ENCODE measurements at places on chromosomes 3 and 15.

GRCh38 chr15:93469994-93470393, 381.0 kb upstream of the RGMA start:
- DNase-seq, result peak; percentile 35

GRCh38 chr15:53159458-53159857, 369.3 kb upstream of the ONECUT1 start:
- DNase-seq, result no peak

DNA sequence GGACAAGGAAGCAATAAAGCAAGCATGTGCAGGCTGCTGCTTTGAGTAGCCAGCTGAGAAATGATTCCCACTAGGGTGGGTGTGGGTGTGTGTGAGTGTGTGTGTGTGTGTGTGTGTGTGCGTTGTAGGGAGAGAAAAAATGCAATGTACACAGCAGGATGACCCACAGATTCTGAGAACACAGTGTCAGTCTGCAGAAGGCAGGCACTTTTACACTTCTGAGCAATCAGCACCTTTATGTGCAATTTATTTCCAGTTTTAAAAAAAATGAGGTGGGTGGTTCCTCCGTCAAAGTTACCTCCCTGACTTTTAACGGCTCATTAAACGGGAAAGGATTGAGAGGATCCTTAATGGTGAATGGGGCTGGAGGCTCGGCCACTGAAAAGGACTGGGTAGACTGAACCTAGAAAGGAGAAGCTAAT, 38.5 kb upstream of the LIPC start:
- no peak for DNase-seq

GRCh38 chr3:10466186-10466585, 39.2 kb downstream of the ATP2B2 start:
- no peak for DNase-seq

- DNase-seq, result no peak
These were observed 264.9 kb downstream of the MEX3B start for GRCh38 chr15:81780966-81781365.

- no peak for DNase-seq
These were observed 121.9 kb upstream of the ARHGEF3 start for GRCh38 chr3:56923526-56924224.

GRCh38 chr3:59186725-59187124, 136.9 kb upstream of the CFAP20DC start:
- no peak for DNase-seq

- no peak for DNase-seq
These were observed 309.6 kb upstream of the SEMA6D start for GRCh38 chr15:47407692-47408091.

DNA sequence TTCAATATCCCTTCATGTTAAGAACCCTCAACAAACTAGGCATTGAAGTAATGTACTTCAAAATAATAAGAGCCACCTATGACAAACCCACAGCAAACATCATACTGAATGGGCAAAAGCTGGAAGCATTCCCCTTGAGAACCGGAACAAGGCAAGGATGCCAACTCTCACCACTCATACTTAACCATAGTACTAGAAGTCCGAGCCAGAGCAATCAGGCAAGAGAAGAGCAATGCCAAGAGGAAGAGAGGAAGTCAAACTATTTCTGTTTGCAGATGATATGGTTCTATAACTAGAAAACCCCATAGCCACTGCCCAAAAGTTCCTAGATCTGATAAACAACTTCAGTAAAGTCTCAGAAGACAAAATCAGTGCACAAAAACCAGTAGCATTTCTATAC, 161.9 kb downstream of the UBE2E2 start:
- DNase-seq, result no peak

GRCh38 chr3:117314441-117315150, 605.0 kb downstream of the TUSC7 start:
- DNase-seq, result no peak
